Uterine smooth muscle cell (primary cell): ENCODE measurements at places on chromosomes 7 and 10. TPM values are rescaled to one million over a fixed set of nuclear protein-coding genes. Genes with fewer than 3 reads are reported as not detected.

Gene ICA1
- 1.3 and 2.7 TPM in 2 replicates for total RNA-seq

Gene DENND2A
- 14.9 and 22.5 TPM in 2 replicates for total RNA-seq

Gene CUBN
- 0.87 and 1.5 TPM in 2 replicates for total RNA-seq

Gene EGR2
- 0.22 and 1.6 TPM in 2 replicates for total RNA-seq

Gene C10orf67
- 0.11 and 0.12 TPM in 2 replicates for total RNA-seq

Gene FIS1
- total RNA-seq, result 225 and 261 TPM in 2 replicates

Gene VENTX
- not detected in 2 replicates for total RNA-seq

Gene MYO1G
- total RNA-seq, result 0.11 and 0.12 TPM in 2 replicates

Gene CYP3A4
- total RNA-seq, result not detected in 2 replicates

Gene GPR22
- under 0.01 and 1.1 TPM in 2 replicates for total RNA-seq

Gene KCNH2
- 4.4 and 5.2 TPM in 2 replicates for total RNA-seq

Gene HABP2
- total RNA-seq, result not detected in 2 replicates

Gene PPP1R17
- total RNA-seq, result under 0.01 TPM in 1 of 2 replicates, not detected in the other
